ENCODE measurements at places on chromosomes 2 and 18.

GRCh38 chr2:109720380-109721106, 73.6 kb upstream of the RGPD5 start:
- H3K36me3 ChIP-seq: no peaks in the 10 kb centered on the region
- no peaks in the 10 kb centered on the region for H3K4me1 ChIP-seq
- no peak for DNase-seq
- H3K27me3 ChIP-seq: no peaks in the 10 kb centered on the region

- H3K27me3 ChIP-seq: no peaks in the 10 kb centered on the region
- no peak overlapping the region for H3K27ac ChIP-seq
- H3K4me3 ChIP-seq: no peak overlapping the region
- no peak for DNase-seq
- H3K36me3 ChIP-seq: no peaks in the 10 kb centered on the region
These were observed 141.8 kb upstream of the CTNNA2 start for GRCh38 chr2:79370976-79371538.

DNA sequence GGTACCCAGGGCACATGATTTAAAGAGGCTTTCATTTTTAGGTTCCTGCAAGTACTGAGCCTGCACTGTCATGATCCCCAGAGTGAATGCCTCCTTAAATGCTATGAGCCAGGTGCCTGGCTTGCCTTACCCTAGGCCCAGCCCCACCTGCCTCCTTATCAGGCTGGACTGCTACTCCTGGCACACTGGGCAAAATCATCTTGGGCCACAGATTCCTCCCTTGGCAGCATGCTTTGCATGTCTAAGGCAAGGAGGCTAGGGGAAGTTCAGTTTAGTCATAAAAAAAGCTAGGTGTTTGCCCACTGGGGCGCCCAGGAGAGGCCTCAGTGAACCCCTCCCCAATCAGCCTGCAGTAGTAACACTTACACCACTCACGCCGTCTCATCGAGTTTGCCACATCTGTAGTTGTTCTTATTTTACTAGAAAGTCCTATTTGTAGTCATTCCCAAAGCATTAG, 45.1 kb downstream of the LBH start:
- H3K27me3 ChIP-seq: no peaks in the 10 kb centered on the region
- no peaks in the 10 kb centered on the region for H3K36me3 ChIP-seq
- H3K4me3 ChIP-seq: no peak overlapping the region
- H3K27ac ChIP-seq: no peak overlapping the region

DNA sequence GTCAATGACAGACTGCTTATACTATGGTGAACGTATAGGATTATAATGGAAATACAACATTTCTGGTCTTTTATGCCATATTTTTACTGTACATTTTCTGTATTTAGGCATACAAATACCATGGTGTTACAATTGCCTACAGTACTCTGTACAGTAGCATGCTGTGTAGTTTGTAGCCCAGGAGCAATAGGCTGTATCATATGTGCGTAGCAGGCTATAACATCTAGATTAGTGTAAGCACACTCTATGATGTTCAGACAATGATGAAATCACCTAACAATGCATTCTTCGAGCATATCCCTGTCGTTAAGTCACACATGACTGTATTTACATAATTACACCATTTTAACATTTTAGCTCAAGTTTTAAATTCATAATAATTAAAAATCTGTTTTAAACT, 556.6 kb upstream of the ZNF804A start:
- DNase-seq: no peak
- no peak overlapping the region for H3K4me3 ChIP-seq
- no peaks in the 10 kb centered on the region for H3K4me1 ChIP-seq
- no peak overlapping the region for H3K27ac ChIP-seq
- H3K27me3 ChIP-seq: no peaks in the 10 kb centered on the region

DNA sequence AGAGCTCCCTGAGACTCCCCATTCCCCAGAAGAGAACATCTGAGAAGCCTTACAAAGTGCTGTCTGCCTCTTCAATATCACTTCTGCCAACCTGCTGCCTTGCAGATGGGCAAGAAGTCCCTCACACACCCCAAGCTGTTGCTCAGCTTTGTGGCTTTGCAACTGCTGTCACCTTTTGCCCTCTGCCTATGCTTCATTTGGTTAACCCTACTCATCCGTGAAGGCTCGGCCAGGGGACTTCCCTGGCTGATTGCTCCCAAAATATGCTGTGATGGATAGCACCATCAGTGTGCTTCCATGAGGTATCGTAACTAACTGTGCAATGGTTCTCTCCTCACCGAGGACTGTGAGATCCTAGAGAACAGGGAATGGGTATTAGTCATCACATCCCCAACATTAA, 88.9 kb upstream of the CYP1B1 start:
- no peaks in the 10 kb centered on the region for H3K4me1 ChIP-seq
- H3K36me3 ChIP-seq: no peaks in the 10 kb centered on the region
- no peak for DNase-seq
- no peak overlapping the region for H3K4me3 ChIP-seq
- H3K27ac ChIP-seq: no peak overlapping the region

DNA sequence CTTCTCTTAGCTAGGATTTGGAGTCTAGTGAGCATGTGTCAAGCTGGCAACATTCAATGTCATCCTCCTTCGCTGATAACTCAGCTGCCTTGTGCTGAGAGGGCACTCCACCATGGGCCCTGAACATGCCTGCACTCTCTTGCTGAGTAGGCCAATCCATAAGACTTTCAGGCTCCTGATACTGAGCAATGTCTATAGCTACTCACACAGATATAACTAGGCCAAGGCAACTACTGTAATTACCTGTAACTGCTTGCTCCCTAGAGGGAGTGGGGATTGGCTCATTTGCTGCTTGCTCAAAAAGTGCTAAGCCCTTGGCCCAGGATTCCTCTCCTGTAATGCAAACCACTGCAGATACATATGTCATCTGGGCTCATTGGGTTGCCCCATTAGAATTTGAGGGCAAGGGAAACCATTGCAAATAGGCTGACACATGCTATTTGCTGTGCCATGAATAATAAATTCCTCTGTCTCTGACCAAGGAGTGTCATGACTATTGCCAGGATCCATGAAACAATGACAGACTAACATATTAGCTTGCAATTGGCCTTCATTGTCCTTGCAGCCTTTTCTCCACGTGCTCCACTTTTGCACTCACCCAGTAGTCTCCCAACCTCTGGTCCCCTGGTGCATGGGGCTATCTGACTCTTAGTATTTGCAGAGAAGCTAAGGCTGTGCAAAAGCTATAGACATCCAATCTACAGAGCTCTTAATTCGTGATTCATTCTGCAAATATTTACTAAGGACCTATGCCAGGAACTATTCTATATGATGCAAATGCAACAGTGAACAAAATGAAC, 36.9 kb upstream of the BMPR2 start:
- H3K27ac ChIP-seq: no peak overlapping the region
- H3K36me3 ChIP-seq: no peaks in the 10 kb centered on the region
- no peaks in the 10 kb centered on the region for H3K4me1 ChIP-seq
- H3K27me3 ChIP-seq: no peaks in the 10 kb centered on the region
- no peak overlapping the region for H3K4me3 ChIP-seq
- DNase-seq: no peak

DNA sequence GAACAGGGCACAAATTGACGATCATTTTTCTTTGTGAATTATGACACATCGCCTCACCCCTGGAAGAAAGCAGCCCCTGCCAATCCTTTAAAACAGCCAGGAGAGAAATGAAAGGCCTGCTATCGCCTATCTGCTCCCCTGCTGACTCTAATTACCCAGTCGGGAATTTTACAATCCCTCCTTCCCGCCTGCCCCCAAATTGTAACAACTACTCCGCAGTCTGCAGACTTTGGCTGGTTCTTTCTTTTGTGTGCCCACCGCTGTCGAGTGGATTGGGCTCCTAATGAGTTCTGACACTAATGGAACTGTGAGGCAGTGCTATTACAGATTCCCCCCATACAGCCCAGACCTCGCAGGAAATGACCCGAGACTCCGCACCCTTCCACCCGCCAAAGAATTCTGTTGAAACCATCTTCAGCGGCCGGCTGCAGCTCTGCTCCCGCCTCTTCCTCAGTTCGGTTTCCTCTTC, 281.2 kb upstream of the PARD3B start:
- H3K4me3 ChIP-seq: no peak overlapping the region
- no peak for DNase-seq
- H3K27ac ChIP-seq: no peak overlapping the region
- H3K4me1 ChIP-seq: no peaks in the 10 kb centered on the region

GRCh38 chr2:132904142-132904842, 234.3 kb upstream of the LYPD1 start:
- H3K4me1 ChIP-seq: no peaks in the 10 kb centered on the region
- H3K27ac ChIP-seq: no peak overlapping the region
- no peaks in the 10 kb centered on the region for H3K36me3 ChIP-seq
- DNase-seq: no peak

- H3K27me3 ChIP-seq: no peaks in the 10 kb centered on the region
- H3K4me3 ChIP-seq: no peak overlapping the region
- no peak for DNase-seq
- H3K27ac ChIP-seq: no peak overlapping the region
- H3K36me3 ChIP-seq: no peaks in the 10 kb centered on the region
- peaks cover 13% of the 10 kb centered on the region for H3K4me1 ChIP-seq
These were observed 788 bp downstream of the ARMC9 start for GRCh38 chr2:231199219-231199618.

- H3K4me3 ChIP-seq: no peak overlapping the region
- peaks cover 37% of the 10 kb centered on the region for H3K27me3 ChIP-seq
- no peak for DNase-seq
These were observed 1.3 kb downstream of the LIPG start for GRCh38 chr18:49563130-49563540.

GRCh38 chr2:235739704-235740415, 246.0 kb downstream of the AGAP1 start:
- no peak for DNase-seq
- H3K4me1 ChIP-seq: peaks cover 6% of the 10 kb centered on the region
- H3K36me3 ChIP-seq: peaks cover 4% of the 10 kb centered on the region
- no peaks in the 10 kb centered on the region for H3K27me3 ChIP-seq
- no peak overlapping the region for H3K27ac ChIP-seq

DNA sequence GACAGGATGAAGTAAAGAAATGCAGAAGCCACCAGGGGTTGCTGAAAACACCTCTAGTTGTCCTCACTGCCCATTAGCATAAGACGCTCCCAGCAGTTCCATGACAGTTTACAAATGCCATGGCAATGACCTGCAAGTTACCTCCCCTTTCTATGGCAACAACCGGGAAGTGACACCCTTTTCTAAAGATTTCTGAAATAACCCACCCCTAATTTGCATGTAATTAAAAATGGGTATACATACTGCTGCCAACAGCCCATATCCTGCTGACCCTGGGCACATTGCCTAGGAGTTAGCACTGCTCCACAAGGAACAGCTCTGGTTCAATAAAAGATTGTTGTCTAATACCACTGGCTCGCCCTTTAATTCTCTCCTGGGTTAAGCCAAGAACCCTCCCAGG, 178.3 kb upstream of the LRATD1 start:
- H3K4me1 ChIP-seq: no peaks in the 10 kb centered on the region
- H3K27ac ChIP-seq: no peak overlapping the region
- H3K27me3 ChIP-seq: no peaks in the 10 kb centered on the region
- no peak overlapping the region for H3K4me3 ChIP-seq
- no peaks in the 10 kb centered on the region for H3K36me3 ChIP-seq
- no peak for DNase-seq

DNA sequence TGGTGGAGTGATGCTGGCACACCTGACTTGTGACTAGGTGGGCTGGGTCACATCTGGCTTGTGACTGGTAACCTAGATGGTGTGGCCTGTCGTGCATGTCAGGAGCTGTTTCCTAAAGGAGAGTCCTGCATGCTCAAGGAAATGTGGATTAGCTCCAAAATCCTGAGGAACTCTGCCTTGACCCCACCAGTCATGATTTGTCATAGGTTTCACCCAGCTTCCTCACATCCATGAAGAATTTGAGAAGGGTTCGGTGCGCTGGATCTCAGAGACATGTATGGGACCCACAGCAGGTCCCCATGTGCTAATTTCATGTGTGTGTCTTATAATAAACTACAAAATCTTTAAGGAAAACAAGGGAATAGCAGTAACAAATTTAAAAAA, 107.2 kb downstream of the COL6A3 start:
- H3K36me3 ChIP-seq: no peaks in the 10 kb centered on the region
- no peak overlapping the region for H3K4me3 ChIP-seq
- DNase-seq: no peak
- no peaks in the 10 kb centered on the region for H3K27me3 ChIP-seq
- no peaks in the 10 kb centered on the region for H3K4me1 ChIP-seq

DNA sequence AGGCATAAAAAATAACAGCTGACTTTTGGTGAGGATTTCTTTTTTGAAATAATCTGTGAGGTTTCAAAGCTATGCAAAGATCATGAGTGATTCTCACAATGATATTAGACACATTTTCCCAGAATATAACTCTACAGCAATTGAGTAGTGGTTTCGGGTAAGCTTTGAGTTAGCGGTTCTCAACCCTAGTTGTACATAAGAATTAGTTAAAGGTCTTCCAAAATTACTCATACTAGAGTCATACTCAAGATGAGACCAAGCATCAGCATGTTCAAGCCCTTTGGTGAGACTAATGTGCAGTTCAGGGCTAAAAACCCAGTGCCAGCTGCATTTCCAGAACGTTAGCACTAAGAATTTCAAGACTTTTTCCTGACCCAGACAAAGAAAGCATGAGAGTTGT, 31.1 kb downstream of the DSG4 start:
- H3K27me3 ChIP-seq: no peaks in the 10 kb centered on the region
- H3K4me1 ChIP-seq: no peaks in the 10 kb centered on the region
- no peak for DNase-seq
- no peaks in the 10 kb centered on the region for H3K36me3 ChIP-seq

DNA sequence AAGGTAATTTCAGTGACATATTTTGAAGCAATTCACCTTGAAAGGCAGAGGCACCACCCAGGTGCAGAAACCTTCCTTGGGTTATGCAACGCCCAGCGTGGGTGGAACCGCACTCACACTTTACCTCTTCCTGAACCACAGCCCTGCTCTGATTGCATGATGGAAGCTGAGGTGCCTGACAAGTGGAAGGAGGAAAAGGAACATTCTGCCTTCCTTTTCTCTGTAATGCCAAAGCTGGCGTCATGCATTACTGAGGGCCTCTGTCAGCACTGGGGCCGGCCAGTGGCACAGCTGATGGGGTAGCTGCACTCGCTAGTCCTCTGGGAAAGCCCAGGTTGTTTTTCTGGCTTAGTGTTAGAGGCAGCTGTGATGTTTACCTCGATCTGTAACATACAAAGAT, 266.5 kb downstream of the NEDD4L start:
- H3K27me3 ChIP-seq: no peaks in the 10 kb centered on the region
- peaks cover 8% of the 10 kb centered on the region for H3K4me1 ChIP-seq
- H3K4me3 ChIP-seq: no peak overlapping the region
- no peaks in the 10 kb centered on the region for H3K36me3 ChIP-seq

DNA sequence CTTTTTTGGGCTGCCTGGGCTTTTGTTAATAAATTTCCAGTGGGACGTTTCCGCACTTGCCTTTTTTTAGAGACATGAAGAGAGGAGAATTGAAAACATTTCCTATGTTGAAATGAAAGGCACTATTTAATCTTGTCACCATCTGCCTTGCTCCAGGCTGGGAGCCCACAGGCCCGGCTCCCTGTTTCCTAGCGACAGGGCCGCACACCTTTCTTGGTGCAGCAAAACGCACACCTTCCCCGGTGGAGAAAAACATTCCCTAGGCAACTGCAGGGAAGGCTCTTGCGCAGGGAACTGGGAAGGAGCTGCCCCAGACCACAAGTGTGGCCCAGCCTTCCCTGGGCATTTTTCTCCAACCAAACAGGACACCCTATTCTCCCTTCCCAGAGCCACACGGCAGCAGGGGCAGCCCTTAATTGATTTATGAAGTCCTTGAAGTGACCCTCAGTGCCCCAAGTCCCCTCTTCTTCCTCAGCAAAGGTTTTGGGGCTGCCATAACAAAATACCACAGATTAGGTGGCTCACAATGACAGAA, 132.9 kb upstream of the MSH6 start:
- DNase-seq: no peak
- no peaks in the 10 kb centered on the region for H3K27me3 ChIP-seq
- H3K4me1 ChIP-seq: no peaks in the 10 kb centered on the region
- H3K27ac ChIP-seq: no peak overlapping the region
- H3K4me3 ChIP-seq: no peak overlapping the region
